CD8-positive, alpha-beta T cell (primary cell): ENCODE measurements at places on chromosomes 11 and 22. TPM values are rescaled to one million over a fixed set of nuclear protein-coding genes. Genes with fewer than 3 reads are reported as not detected.
A peak's percentile ranks its signal among the peaks of the same experiment; 100 is the strongest.

The FOLR2 gene
- total RNA-seq = not detected

The SMIM35 gene
- total RNA-seq = 0.08 TPM

The KIF18A gene
- total RNA-seq = 1.5 TPM

The MS4A4A gene
- total RNA-seq = not detected

The MS4A12 gene
- total RNA-seq = not detected

The SSH3 gene
- 9.9 TPM for total RNA-seq

The ZBTB16 gene
- total RNA-seq = 18.3 TPM

The APOBEC3G gene
- 45.9 TPM for total RNA-seq

The SLC35C1 gene
- total RNA-seq = 3.3 TPM

The IGSF9B gene
- 10.1 TPM for total RNA-seq

The THRSP gene
- total RNA-seq = not detected

The RIBC2 gene
- total RNA-seq = 0.98 TPM

The SLC22A12 gene
- not detected for total RNA-seq

The UNC93B1 gene
- 14.4 TPM for total RNA-seq

- no peak for DNase-seq
Observed at GRCh38 chr11:45304111-45304991, 18.2 kb upstream of the SYT13 start.

DNA sequence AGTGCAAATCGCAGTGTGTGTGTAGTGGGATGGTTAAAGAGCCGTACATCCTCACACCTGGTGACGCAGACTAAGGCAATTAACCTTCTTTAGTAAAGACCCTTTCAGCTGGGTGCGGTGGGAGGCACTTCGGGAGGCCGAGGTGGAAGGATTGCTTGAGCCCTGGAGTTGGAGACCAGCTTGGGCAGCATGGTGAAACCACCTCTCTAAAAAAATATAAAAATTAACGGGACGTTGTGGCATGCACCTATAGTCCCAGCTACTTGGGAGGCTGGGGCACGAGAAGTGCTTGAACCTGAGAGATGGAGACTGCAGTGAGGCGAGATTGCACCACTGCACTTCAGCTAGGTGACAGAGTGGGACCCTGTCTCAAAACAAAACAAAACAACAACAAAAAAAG lies 31.5 kb downstream of the ZBTB16 start:
- DNase-seq = no peak

DNA sequence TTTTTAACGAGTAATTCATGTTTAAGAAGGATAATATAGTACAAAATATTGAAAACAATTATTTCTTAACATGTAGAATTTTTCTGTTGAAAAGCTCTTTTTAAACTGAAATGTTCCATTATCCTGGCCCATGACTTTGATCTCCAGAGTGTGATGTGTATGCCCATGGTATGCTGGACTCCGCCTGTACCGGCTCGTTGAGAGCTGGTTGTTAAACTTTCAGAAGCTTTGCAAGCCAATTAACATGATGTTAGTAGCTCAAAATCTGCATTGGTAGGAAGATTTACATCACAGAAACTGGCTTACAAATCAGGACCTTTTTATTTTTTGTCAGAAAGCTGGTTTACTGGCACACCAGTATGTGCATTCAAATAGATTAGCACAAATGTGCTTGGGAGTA lies 15.0 kb downstream of the SIK2 start:
- no peak for DNase-seq

DNA sequence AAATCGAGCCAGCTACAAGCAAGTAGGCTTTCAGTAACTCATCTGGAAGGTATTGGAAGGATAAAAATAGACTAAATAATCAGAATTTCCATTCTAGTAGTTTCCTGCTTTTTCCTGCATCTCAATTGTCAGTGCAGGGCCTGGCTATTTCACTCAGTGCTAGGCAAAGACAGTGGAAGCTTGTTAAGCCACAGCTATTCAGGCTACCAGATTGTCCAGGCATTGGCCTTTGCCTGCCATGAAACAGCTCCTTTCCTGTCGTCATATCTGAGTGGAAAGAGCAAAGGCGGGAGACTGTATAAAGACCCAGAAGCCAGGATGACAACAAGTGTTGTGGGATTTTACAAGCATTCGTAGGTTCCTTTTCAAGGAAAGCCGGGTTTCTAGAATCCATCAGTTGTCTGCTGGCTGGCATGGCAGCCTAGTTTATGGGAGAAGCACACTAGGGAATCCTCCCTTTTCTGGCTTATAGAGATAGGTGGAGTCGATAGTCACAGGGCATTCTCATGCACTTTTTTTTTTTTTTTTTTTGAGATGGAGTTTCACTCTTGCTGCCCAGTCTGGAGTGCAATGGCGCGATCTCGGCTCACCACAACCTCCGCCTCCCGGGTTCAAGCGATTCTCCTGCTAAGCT lies 2.0 kb upstream of the TNRC6B start:
- no peak for DNase-seq

- no peak for DNase-seq
Observed at GRCh38 chr11:66290330-66290621, 1.3 kb upstream of the YIF1A start.

DNA sequence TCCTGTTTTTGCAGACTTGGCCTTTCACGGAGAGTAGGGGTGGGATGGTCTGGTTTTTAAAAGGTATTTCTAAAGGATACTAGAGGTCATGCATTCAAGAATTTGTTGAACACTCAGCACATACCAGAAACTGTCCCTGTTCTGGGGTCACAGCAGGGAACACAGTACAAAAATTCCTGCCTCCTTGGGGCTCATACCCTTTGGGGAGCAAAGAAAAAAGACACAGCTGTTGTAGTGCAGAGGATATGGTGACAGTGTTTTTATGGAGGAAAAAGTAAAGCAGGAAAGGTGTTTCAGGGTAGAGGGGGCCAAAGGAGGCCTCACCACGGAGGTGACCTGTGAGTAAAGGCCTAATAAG lies 8.4 kb downstream of the SLC3A2 start:
- no peak for DNase-seq

DNA sequence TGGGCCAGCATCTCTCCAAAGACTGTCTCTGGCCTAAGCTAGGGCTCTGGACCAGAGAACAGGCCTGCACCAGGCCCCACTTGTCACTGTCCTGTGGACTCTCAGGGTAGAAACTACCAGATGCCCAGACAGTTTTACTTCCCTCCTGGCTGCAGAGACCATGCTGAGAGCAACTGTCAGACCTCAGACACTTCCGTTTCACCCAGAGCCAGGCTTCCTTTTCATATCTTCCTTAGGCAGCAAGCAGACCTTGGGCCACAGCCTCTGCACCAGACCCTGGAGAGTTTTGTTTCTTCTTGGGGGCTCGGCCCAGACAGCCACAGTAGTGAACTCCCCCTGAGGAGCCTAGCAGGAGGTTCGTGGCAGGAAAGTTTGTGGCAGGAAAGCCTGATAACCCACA lies 12.1 kb upstream of the FCHSD2 start:
- DNase-seq = peak; percentile 24

DNA sequence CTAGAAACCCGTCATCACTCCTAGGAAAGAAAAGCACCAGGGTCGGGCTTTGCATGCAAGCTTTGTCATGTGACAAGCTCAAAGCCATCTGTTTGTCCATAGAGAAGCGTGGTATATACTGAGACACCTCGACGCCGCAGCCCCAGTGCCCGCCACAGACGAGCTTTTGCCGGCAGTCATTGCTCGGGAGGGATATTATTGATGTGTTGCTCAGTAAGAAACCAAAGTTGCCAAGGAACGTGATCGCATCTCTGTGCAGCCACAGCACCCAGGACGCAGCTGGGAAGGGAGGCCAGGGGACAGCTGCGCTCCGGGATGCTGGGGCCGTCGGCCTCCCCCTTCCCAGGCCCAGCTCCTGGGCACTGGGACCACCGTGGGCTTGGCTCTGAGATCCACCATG lies 89.5 kb upstream of the KCNQ1OT1 start:
- DNase-seq = no peak

DNA sequence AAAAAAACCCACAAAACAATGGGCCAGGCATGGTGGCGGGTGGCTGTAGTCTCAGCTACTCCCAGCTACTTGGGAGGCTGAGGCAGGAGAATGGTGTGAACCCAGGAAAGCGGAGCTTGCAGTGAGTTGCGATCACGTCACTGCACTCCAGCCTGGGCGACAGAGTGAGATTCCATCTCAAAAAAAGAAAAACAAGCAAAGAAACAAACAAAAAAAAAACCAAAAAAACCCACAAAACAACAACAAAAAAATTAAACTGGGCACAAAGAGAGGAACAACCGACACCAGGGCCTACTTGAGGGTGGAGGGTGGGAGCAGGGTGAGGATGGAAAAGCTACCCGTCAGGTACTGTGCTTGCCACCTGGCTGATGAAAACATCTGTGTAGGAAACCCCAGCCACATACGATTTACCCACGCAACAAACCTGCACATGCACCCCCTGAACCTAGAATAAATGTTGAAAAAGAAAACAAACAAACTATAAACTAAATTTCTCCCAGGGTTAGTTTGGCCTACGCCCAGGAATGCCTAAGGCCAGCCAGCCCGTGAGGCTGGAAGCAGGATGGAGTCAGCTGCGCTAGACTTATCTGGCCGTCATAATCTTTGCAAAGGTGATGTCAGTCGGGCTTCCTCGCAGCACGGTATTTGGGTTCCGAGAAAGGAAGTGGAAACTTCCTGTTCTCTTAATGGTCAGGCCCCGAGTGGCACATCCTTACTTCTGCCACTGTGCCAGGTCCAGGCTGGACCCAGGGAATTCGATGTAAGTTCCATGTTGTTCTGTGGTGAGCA lies 21.9 kb upstream of the CYB5R3 start:
- DNase-seq = no peak

- DNase-seq = no peak
Observed at GRCh38 chr11:28606930-28607329, 498.7 kb downstream of the METTL15 start.

DNA sequence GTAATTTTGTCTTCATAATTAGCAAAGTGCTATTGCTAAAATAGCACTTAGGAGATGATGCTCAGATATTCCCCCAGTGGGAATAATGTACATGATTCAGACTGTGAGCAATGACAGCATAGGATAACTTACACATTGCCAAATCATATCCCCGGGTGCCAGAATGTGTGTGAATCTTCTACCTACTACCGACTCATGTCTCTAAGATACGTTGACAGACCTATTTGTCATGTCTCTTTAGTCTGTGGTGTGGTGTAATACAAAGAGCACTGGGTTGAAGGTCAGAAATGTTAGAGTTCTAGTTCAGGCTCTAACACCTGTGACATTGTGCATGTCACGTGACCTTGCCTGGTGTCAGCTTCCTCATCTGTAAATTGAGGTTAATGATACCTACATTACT lies 31.0 kb upstream of the PICALM start:
- no peak for DNase-seq

DNA sequence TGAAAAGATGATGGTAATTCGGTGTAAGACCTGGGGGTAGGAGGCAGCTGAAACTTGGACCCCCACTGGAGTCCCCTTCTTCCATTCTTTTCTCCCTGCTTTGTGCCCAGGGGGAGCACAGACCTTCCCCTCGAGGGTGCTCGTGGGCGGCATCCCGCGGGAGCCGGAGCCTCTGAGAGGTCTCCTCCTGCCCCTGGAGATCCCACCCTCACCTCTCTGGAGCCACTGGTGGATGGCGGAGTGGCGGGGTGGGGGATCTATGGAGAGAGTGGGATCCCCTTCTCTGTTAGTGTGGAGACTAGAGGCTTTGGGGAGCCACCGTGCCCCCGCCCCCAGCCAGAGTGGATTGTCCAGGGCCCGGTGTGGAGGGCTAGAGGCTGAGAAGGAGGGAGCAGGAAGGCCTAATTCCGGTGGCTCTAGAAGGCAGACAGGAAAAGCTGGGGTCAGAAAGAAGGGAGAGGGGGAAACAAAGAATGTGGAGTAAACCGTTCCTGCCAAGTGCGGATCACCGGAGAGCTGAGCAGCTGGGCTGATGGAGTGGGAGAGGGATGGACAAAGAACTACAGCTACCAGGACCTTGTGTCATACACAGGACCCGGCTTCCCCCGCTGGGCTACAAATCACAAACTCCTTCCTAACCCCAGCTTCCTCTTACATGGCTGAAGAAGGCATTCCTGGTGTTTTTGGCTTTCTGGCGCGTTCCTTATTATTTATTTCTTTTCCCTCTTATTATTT lies 41.9 kb downstream of the KCNJ1 start:
- DNase-seq = no peak

DNA sequence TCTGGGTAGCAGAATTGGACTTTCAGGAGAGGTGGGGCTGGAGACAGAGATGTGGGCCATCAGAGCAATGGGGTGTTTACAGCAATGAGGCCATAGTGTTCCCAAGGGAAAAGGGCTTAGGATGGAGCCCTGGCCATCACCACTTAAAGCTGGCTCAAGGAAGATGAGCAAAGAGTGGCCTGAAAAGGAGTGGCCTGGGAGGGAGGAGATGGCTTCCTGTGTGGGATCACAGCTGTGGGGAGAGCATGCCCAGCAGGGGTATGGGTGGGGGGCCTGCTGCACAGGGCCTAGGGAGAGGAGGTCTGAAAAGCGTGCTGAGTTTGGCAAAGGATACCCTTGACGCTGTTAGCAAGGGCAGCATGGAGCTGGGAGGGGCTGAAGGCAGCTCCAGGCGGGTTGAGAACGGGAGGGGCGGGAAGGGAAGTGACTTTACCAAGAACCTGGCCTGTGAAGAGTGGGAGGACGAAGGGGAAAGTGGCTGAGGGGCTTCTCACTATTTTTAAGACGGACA lies 13.9 kb downstream of the LRRC32 start:
- no peak for DNase-seq

DNA sequence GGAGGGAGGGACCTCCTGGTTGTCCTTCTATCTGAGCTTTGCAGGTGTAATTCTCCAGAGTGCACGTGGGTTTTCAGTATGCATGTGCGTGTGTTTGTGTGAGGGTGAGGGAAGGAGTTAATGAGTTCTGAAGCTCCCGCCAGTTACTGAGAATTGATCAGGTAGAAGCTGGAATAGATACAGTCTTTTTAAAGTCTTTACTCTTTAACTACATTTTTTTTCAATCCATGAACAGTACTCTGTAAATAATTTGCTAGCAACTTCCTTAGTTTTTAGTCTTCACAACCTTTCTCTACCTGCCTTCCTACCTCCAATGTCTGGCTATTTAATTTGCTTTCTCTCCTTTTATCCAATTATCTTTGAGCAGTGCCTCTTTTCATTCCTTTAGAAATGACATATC lies 25.5 kb downstream of the ARHGAP42 start:
- DNase-seq = no peak

- no peak for DNase-seq
Observed at GRCh38 chr11:110196884-110197420, 99.5 kb downstream of the RDX start.

- DNase-seq = no peak
Observed at GRCh38 chr11:14299921-14300320, 59.1 kb downstream of the RRAS2 start.

- no peak for DNase-seq
Observed at GRCh38 chr11:110463153-110463552, 33.4 kb downstream of the FDX1 start.

- no peak for DNase-seq
Observed at GRCh38 chr11:2800655-2801531, 84.7 kb downstream of the CDKN1C start.

GRCh38 chr11:65479184-65480145 lies 19.4 kb upstream of the MALAT1 start:
- no peak for DNase-seq

GRCh38 chr22:47166033-47166404 lies 403.6 kb downstream of the TBC1D22A start:
- DNase-seq = no peak

DNA sequence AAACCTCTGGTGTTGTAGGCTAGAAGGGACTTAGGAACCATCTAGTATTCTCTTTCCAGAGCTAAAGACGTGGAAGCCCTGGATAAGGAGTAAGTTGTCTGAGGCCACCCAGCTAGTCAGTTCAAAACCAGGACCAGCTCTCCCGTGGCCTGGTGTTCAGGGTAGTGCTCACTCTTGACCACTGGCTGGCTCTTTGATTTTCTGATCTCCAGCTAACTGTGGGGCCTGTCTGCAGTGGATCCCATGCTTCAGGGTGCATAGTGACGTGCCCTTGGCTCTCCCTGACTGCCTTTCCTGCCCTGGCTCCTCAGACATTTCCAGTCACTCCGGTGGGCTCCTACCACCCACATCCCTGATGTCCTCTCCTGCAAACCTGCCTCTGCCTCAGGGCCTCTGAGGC lies 1.3 kb downstream of the CLMP start:
- DNase-seq = no peak
